ENCODE measurements at places on chromosomes 1 and 21.

DNA sequence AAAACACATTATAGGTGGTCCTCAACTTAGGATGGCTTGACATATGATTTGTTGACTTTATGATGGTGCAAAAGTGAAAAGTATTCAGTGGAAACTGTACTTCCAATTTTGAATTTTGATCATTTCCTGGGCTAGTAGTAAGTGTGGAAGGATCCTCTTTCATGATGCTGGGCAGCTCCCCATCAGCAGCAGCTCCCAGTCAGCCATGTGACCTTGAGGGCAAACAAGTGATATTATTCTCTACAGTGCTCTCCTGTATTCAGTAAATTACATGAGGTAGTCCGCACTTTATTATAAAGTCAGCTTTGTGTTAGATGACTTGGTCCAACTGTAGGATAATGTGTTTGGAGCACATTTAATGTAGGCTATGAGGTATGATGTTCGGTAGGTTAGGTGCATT, 36.4 kb downstream of the SLC22A15 start:
- DNase-seq, result no peak

GRCh38 chr1:201711811-201712210, 117.1 kb upstream of the IPO9 start:
- DNase-seq, result no peak

- no peak for DNase-seq
Measured at GRCh38 chr1:246728311-246728710, 4.1 kb downstream of the SCCPDH start.

GRCh38 chr1:206049293-206049692, 3.7 kb upstream of the RHEX start:
- DNase-seq, result no peak

DNA sequence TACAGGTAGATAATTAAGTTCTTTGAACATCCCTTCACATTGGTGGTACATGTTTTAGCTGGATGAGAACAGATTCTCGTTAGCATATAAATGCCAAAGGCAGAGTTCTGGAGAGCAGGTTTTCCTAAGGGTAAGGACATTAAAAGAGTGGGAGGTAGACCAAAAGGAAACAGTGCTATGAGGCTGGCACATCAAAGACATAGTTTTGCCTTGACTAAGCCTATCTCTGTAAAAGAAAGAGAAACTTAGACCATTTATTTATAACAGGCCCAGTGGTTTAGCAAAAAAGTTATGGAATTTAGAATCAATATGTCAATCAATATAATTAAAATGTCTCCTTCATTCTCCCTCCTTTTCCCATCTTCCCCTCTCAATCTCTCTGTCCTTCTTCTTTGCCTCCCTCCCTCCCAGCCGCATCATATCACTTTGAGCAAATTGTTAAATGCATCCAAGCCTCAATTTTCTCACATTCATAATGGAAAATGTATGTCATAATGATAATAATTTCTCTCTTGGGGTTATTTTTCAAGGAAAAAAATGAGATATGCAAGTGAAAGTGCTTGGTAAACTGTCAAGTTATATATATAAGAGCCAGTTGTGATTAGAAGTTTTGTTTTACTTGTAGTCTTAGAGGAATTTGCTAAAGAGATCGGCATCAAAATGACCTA, 209.9 kb upstream of the SGIP1 start:
- DNase-seq, result no peak

- DNase-seq, result no peak
Measured at GRCh38 chr1:79791488-79792218, 785.1 kb upstream of the ADGRL4 start.

DNA sequence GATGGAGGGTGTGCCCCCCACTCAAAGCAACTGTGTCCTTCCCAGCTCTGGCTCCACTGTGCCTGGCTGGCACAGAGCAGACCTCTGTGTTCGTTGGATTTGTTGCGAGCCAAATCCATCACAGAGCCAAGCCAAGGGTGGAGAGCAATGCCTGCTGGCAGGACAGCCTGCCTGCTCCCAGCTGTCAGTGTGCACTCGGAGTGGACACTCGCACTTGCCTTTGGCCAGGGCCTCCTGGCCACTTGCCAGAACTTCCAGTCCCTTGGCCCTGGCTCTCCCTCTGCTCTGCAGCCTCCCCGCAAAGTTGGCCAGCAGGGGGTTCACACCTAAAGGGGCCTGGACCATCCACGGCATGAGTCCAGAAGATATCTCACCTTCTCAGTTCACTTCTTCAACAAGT, 16.4 kb downstream of the HEYL start:
- no peak for DNase-seq

DNA sequence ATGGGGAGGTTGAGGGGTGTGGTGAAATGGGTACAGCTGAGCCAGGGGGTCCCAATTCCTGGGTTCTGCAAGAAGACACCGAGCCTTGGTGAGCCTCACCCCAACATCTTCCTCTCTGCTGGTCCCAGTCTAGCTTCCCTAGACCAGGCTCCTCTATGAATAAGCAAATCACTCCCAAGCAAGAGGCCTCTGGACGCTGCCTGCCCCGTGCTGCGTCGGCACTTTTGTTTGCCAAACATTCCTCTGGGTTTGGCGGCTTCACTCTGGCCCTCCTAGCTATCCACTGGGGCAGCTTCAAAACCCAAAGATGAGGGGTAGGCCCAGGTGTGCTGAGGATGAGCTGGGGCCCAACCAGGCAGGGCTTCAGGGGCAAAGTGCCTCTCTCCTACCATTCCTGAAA, 137.1 kb upstream of the CD34 start:
- peak; percentile 41 for DNase-seq

GRCh38 chr1:56071351-56071750, 508.0 kb downstream of the PLPP3 start:
- no peak for DNase-seq

GRCh38 chr1:17137441-17137840, 18.2 kb upstream of the PADI2 start:
- DNase-seq, result no peak

GRCh38 chr1:111814642-111815041, 58.9 kb downstream of the DDX20 start:
- DNase-seq, result no peak

DNA sequence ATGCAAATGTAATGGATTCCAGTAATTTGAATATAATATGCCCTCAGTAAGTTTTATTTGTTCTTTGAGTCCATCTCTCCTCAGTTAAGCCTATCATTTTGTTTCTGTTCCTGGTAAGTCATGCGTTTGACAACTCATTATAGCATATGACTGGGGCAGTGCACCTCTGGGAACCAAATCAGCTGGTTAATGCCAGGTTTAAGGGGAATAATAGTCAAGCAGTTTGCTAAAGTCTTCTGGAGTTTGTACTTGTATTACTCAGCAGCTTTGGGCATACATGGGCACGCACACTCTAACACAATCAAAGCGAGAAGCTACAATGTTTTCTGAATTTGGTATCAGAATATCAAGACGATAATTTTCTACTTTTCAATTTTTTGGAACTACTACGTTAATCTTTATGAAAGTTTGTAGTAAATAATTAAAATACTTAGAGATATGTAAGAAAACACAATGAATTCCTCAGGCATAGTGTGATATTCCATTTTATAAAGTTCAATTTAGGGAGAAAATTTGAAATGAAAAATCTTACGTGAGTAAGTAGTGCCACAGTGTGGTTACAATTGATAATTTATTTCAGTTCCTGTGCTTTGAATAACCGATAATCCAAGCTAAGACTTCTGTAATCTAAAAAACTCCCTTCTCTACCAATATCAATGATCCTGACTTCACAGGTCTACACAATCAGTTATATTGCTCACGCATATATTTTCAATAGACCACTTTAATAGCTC, 43.8 kb upstream of the KCTD3 start:
- DNase-seq, result no peak

- DNase-seq, result peak; percentile 49
Measured at GRCh38 chr1:209202830-209203532, 380.5 kb upstream of the CAMK1G start.

DNA sequence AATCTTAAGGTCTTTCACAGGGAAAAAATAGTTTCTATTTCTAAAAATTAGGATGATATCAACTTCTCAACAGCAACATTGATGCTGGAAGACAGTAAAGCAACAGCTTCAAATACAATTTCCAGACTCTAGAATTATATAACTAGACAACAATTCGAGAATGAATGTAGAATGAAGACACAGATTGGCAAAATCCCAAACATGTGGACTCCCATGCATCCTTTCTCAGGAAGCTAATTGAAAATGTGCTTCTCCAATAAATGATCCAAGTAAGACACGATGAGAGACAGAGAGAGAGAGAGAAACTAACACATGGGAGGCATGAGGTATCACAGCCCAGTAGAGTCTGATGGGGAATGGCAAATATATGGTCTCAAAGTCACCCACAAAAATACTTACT, 21.5 kb upstream of the SIM2 start:
- DNase-seq, result no peak

DNA sequence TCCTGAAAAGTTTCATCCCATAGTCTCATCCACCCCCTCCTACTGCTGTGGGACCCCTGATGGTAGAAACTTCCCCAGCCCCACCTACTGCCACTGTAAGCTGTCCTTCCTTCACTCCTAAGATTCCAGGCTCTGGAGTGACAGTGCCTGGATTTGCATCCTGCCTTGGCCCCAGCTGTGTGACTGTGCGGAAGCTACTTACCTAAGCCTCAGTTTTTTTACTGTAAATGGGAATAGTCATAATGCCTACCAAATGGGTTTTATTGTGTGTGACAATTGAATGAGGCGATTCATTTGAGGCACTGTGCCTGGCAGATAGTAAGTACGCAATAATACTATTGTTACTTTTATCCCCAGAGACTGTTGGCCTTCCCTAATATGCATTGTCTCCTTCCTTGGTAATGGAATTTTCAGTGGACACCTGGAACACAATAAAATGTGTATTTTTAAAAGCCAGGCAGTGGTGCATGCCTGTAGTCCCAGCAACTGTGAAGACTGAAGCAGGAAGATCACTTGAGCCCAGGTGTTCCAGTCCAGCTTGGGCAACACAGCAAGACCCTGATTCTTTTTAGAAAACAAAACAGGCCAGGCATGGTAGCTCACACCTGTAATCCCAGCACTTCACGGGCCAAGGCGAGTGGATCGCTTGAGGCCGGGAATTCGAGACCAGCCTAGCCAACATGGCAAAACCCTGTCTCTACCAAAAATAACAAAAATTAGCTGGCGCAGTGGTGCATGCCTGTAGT, 55.0 kb upstream of the ZNF326 start:
- no peak for DNase-seq

GRCh38 chr21:42570841-42571387, 57.3 kb downstream of the SLC37A1 start:
- DNase-seq, result no peak

- no peak for DNase-seq
Measured at GRCh38 chr1:39933956-39934941, 20.7 kb upstream of the MFSD2A start.

DNA sequence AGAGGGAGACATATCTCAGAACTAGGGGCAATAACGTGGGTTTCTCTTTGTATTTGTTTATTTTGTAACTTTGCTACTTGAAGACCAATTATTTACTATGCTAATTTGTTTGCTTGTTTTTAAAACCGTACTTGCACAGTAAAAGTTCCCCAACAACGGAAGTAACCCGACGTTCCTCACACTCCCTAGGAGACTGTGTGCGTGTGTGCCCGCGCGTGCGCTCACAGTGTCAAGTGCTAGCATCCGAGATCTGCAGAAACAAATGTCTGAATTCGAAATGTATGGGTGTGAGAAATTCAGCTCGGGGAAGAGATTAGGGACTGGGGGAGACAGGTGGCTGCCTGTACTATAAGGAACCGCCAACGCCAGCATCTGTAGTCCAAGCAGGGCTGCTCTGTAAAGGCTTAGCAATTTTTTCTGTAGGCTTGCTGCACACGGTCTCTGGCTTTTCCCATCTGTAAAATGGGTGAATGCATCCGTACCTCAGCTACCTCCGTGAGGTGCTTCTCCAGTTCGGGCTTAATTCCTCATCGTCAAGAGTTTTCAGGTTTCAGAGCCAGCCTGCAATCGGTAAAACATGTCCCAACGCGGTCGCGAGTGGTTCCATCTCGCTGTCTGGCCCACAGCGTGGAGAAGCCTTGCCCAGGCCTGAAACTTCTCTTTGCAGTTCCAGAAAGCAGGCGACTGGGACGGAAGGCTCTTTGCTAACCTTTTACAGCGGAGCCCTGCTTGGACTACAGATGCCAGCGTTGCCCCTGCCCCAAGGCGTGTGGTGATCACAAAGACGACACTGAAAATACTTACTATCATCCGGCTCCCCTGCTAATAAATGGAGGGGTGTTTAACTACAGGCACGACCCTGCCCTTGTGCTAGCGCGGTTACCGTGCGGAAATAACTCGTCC, 1.3 kb upstream of the OLIG2 start:
- no peak for DNase-seq

Data from muscle of arm (tissue), 14 donors.